Psoas muscle (tissue), 8 donors: ENCODE measurements at places on chromosomes 13 and 19. TPM values are rescaled to one million over a fixed set of nuclear protein-coding genes. Genes with fewer than 3 reads are reported as not detected.

DNA sequence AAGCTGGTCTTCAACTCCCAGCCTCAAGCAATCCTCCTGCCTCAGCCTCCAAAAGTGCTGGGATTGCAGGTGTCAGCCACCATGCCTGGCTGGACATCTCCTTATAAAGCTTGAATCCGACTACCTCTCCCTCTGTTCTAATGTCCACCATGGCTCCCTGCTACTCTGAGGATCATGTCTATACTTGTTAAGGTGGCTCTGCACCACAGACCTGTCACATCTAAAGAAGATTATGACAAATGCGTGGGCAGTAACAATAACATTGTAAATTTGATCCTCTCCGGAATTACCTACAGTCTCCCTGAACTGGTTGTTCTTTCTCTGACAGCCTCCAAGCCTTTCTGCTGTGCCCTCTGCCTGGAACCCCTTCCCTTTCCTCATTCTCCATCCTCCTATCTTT, 1.8 kb downstream of the NXNL1 start:
- no peak for DNase-seq
- H3K36me3 ChIP-seq, result no peaks in the 10 kb centered on the region
- H3K27me3 ChIP-seq, result peaks cover 9% of the 10 kb centered on the region
- H3K4me1 ChIP-seq, result no peaks in the 10 kb centered on the region
- H3K27ac ChIP-seq, result no peak overlapping the region
- H3K4me3 ChIP-seq, result no peak overlapping the region

GRCh38 chr13:111183087-111183645, 68.1 kb downstream of the ARHGEF7 start:
- DNase-seq, result no peak
- H3K4me3 ChIP-seq, result no peak overlapping the region
- peaks cover 84% of the 10 kb centered on the region for H3K4me1 ChIP-seq
- peak overlapping the region; percentile 69 for H3K27ac ChIP-seq

DNA sequence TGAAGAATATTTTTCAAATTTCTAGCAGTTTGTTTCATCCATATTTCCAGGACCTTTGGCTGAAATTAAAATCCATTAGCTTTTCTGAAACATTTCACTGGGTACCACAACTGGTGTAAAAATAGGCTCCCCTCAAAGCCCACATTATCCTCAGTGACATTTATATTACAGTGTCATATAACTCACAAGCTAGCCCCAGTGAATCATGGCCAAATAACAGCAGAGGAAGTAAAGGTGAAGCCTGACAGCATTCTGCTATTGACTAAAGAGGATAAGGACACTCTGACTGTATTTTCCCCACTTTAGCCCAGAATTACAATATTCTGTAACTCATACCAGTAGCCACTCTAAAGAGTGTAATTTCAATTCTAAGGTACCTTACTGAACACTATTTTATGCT, 21.9 kb downstream of the KCTD12 start:
- no peak overlapping the region for H3K27ac ChIP-seq
- H3K27me3 ChIP-seq, result no peaks in the 10 kb centered on the region
- H3K4me1 ChIP-seq, result peaks cover 13% of the 10 kb centered on the region
- DNase-seq, result no peak

DNA sequence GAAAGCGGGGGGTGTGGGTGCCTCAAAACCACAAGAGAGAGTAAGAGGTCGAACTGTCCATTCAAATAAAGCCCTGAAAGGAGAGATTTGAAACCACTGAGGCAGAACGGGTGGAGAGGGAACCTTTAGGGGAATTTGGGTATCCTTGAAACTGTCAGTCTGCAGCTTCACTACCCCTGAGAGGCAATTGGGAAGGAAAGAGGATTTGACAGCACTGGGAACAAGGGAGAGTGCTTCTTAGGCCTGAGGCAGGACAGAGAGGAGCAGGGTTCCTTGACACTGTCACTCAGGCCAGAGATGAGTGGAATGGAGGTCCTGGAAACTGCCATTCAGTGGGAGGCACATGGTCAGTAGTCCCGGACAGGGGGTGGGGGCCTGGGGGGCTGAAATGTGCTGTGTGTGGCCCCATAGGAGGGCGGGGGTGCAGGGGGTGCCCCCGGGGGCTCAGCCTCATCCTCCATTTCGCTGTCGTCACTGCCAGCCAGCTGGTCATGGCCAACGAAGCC, 5.0 kb downstream of the GFY start:
- H3K27ac ChIP-seq, result no peak overlapping the region
- H3K4me3 ChIP-seq, result no peak overlapping the region
- no peak for DNase-seq
- H3K4me1 ChIP-seq, result peaks cover 7% of the 10 kb centered on the region
- H3K36me3 ChIP-seq, result no peaks in the 10 kb centered on the region
- peaks cover 62% of the 10 kb centered on the region for H3K27me3 ChIP-seq

Gene PSG7
- polyA plus RNA-seq, result not detected

DNA sequence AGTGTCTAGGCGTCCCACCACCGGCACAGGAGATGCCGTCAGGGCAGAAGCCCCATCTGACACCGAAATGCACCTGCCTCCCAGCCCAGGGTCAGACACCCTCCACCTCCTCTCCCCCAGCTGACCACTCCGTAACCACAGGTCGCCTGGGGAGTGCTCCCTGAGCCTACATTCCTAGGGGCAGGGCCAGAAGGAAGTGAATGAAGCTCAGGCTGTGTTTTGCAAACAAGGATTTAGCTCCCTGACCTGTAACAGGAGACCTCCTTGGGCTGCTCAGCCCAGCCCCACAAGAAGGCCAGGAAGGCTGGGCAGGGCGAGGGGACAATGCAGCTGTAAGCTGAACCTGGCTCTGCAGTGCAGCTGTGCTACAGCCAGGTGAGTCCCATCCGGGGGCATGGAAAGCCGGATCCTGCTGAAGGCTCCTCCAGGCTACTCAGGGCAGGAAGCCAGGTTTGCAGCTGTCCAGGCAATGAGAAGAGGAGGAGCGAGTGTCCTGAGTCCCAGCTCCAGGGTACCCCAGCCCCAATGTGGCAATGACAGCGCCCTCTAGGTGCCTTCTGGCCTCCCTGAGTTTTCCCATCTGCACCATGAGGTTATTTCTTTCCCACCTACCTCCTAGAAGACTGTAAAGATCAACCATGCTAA, 42.1 kb downstream of the RHPN2 start:
- H3K4me1 ChIP-seq, result no peaks in the 10 kb centered on the region
- DNase-seq, result no peak
- no peaks in the 10 kb centered on the region for H3K36me3 ChIP-seq
- H3K27ac ChIP-seq, result no peak overlapping the region
- H3K4me3 ChIP-seq, result no peak overlapping the region
- no peaks in the 10 kb centered on the region for H3K27me3 ChIP-seq

Gene GGACT
- 0.79 TPM for polyA plus RNA-seq

Gene MPHOSPH8
- 9.0 TPM for polyA plus RNA-seq

DNA sequence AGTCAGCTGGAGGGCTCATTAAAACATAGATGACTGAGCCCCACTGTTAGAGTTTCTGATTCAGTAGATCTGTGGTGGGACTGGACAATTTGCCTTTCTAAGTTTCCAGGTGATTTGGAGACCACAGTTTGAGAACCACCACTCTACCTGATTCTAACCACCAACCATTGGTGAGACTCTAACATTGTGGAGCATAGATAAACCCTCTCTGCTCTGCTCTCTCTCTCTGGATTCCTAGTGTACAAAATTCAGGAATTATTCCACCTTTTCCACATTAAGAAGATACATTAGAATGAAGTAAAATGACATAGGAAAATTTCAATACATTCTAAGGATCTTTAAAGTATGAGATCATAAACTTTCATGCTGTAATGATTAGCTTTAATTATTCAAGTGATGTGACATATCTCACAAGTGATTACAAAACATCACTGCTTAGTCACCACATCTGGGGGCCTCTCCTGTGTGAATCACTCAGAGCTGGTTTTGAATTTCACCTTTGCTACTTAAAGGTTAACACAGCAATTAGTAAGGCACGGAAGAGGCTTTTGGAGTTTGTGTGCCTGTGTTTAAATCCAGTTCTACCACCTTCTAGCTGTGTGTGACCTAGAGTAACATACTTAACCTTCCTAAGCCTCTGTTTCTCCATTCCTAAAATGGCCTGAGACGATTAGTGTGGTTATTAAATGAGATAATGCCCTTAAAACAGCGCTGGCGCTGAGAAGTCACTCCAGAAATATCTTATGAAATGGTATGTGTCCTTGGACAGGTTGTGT, 78.5 kb upstream of the NBEA start:
- H3K4me3 ChIP-seq, result no peak overlapping the region
- H3K4me1 ChIP-seq, result no peaks in the 10 kb centered on the region
- H3K36me3 ChIP-seq, result no peaks in the 10 kb centered on the region
- DNase-seq, result no peak
- no peaks in the 10 kb centered on the region for H3K27me3 ChIP-seq
- peak overlapping the region; percentile 65 for H3K27ac ChIP-seq

GRCh38 chr13:36453516-36453915, 21.2 kb downstream of the CCNA1 start:
- H3K4me1 ChIP-seq, result no peaks in the 10 kb centered on the region
- no peaks in the 10 kb centered on the region for H3K36me3 ChIP-seq
- no peak overlapping the region for H3K27ac ChIP-seq

- H3K27me3 ChIP-seq, result no peaks in the 10 kb centered on the region
- no peaks in the 10 kb centered on the region for H3K36me3 ChIP-seq
- no peak for DNase-seq
These were observed 213.7 kb downstream of the SLITRK5 start for GRCh38 chr13:87884884-87885283.

- H3K27ac ChIP-seq, result no peak overlapping the region
- H3K36me3 ChIP-seq, result peaks cover 63% of the 10 kb centered on the region
- DNase-seq, result no peak
- no peaks in the 10 kb centered on the region for H3K4me1 ChIP-seq
These were observed 130.1 kb downstream of the RGCC start for GRCh38 chr13:41587490-41587889.

- no peak for DNase-seq
- no peak overlapping the region for H3K4me3 ChIP-seq
- H3K27ac ChIP-seq, result no peak overlapping the region
- H3K27me3 ChIP-seq, result no peaks in the 10 kb centered on the region
These were observed 8.8 kb downstream of the PPP1R13L start for GRCh38 chr19:45395821-45396617.

Gene PINLYP
- polyA plus RNA-seq, result 0.66 TPM
